ENCODE measurements at places on chromosomes 1 and 21.

- no peak for DNase-seq
Measured at GRCh38 chr1:91502672-91503184, 2.1 kb downstream of the CDC7 start.

DNA sequence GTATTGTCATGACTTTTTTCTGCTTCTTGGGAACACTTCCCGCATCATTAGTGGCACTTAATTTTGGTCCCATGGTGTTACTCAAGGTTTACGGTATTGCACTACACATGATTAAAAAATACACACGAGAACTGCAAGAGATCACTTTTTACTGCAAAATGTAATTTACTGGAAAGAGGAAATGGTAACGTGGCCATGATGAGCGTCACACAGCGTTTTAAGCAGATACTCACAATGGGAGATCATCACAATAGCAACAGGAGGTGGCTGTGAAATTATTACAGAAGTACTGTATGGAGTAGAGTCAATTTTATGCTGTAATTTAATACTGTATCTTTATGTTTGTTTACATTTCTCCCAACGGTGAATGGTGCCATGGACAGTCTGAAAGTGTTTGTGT lies 1510.3 kb downstream of the AMY1C start:
- DNase-seq = no peak

- no peak for DNase-seq
Measured at GRCh38 chr1:17043676-17044075, 10.2 kb downstream of the SDHB start.

GRCh38 chr1:239276051-239276450 lies 110.3 kb upstream of the CHRM3 start:
- no peak for DNase-seq

DNA sequence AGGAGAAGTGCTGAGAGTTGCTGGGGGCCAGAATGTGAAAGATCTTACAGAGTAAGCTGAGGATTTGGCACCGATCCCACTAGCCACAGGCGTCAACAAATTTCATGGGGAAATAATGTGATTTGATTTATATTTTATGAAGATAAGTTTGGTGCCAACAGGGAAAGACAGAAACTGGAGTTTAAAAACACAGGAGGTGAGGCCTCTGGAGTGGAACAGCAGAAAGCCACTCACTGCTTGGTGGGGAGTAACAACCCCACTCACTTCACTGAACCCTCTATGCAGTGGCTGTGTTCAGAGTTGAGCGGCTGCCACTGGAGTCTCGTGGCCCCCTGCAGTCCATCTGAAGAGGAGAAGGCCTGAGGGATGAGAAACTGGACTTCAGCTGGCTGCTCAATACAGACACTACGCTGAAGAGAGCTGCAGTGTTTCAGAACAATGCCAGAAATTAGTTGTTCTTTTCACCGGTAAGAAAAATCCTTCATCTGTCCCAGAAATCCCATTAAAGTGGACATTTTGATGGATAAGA lies 48.0 kb upstream of the RXRG start:
- no peak for DNase-seq

- DNase-seq = no peak
Measured at GRCh38 chr1:8879922-8880676, 1.6 kb upstream of the ENO1 start.
